ENCODE measurements at places on chromosomes 4 and X.
A peak's percentile ranks its signal among the peaks of the same experiment; 100 is the strongest.

DNA sequence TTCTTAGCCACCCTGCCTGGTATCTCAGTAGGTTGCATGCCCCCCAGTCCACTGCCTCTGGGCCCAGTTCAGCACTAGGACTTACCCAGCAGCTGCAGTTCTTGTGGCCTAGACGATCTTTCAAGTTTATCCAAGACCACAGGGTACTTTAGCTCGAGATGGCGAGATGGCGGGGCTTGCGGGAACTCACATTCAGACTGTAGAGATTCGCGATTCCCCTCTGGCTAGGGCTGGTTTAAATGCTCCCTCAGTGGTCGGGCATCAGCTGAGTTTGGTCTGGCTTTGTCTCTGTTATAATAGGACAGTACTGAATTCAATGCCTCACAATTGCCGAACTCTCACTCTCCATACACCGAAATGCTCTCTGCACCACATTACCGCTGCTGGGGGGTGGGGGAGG lies 18.4 kb upstream of the RFC1 start:
- DNase-seq = no peak

DNA sequence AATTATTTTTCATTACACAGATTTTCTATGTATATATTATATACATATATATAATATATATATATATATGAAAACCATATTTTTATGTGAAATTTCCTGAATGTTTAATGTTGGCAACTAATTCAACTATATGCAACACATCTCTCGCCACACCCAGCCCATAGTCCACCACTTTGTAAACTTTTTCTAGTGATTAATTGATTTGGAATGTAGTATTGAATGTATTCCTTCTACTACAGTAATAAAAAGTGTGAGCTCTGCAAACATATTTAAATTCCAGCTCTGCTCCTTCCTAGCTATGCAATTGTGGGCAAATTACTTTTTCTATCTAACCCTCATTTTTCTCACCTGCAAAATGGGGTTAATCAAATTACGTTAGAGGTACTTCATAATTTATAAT lies 187.8 kb downstream of the TEX11 start:
- no peak for DNase-seq

- DNase-seq = no peak
Observed at GRCh38 chr4:243426-243825, 61.8 kb downstream of the ZNF732 start.

DNA sequence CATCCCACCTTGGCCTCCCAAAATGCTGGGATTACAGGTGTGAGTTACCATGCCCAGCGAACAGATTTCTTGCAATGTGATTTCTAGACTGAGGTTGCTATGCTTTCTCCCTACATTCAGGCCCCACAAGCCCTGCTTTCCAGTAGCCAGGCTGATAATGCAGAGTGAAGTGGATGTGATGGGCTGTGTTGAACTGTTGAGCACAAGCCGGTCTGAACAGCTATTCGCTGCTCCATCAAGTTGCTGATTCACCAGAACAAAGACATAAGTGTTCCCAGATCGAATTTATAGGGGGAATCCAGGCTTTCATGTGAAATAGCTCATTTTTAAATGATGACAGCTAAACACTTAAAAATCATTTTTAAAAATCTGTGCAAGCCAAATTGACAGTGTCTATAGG lies 8.0 kb downstream of the NIPAL1 start:
- no peak for DNase-seq

- DNase-seq = no peak
Observed at GRCh38 chr4:11355226-11355625, 73.5 kb downstream of the HS3ST1 start.

DNA sequence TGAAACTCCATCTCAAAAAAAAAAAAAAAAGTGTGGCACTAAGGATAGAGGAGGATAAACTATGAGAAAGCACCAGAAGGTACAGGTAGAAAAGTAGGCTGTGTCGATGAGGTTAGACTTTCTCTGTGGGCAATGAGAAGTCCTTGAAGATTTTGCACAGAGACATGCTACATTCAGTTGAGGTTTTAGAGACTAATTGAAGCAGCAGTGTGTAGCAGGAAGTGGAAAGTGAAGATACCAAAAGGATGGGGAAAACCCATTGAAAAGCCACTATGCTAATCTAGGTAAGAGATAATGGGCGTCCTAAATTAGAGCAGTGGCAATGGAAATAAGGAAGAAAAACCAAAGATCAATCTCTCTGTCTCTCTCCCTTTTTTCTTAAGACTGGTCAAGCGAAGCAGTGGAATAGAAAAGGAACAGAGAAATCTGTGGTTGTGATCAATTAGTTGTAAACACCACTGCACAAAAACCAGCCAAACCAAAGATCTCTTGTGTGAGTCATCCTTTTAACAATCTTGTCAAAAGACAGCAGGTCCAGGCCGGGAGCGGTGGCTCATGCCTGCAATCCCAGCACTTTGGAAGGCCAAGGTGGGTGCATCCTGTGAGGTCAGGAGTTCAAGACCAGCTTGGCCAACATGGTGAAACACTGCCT lies 3.5 kb downstream of the SPINK2 start:
- no peak for DNase-seq

DNA sequence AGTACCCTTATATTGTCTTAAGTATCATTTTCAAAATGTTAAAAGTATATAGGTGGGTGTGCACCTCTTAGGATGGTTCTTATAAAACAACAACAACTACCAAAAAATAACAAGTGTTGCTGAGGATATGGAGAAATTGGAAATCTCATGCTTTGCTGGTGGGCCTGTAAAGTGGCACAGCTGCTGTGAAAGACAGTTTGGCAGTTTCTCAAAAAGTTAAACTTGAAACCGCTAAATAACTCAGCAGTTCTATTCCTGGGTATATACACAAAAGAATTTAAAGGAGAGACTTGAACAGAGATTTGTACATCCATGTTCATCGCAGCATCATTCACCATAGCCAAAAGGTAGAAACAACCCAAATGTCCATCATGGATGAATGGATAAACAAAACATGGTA lies 65.5 kb downstream of the HAND2 start:
- DNase-seq = no peak

- DNase-seq = peak; percentile 79
Observed at GRCh38 chrX:49166914-49167739, 4.6 kb downstream of the MAGIX start.

DNA sequence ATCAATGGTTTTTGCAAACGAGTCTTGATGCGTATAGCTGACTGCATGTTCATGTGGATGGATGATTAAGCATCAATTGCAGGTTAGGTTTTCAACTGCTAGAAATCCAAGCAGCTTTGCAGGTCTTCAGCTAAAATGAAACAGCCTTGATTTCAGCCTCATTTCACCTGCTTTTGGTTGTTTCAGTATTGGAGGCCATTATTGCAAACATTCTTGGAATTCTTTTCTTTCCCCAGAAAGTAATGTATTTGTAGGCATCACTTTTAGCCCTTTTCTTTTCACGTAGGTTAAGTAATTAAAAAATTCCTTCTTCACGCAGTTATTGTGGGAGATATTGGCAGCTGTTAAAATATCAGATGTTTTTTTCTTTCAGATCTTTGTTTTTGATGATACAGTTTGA lies 8.8 kb downstream of the ZAR1 start:
- no peak for DNase-seq

DNA sequence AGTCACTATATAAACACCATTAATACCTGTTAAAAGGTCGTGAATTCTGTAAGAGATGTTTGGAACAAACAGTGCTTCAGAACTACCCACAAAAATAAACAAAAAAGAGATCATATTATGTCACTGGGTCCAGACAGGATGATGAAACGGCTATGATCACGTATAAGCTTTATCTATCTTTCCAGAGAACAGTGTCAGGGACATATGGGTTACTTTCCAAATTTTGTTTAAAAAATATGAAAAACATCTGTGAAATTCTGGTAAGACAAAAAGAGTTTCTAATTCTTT lies 90.0 kb downstream of the SORBS2 start:
- DNase-seq = no peak

DNA sequence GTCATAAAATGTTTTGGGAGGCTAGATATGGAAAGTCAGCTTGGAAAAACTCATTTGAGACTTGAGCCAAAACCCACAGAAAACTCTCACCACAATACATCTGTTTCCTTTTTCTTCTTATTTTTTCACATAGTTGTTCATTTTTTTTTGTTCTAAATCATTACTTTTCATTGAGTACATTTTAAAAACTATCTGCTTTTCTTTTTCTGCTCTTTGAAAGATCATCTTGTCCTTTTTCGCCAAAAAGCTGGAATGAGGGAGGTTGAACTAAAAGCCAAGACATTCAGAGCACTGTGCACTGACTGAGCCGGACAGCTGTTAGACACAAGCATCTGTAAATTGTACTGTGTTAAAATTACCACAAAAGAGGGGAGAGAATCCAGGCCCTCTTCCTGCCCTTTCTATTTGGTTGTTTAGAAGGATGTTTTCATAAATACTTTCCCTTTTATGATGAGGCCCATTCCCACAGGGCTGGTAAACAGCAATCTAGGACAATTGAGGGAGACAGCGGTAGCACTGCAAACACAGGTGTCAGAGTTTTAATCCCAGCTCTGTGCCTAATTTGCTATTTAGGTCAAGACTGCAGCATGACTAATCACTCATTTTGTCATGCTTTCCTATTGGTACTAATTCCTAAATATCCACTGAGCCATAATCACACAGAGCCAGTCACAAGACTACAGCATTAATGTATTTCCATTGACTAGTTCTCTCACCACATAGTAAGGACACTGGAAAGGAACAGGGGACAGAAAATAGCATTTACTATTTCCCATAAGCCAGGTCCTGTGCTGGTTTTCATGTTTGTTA lies 7.3 kb upstream of the RNF150 start:
- no peak for DNase-seq

DNA sequence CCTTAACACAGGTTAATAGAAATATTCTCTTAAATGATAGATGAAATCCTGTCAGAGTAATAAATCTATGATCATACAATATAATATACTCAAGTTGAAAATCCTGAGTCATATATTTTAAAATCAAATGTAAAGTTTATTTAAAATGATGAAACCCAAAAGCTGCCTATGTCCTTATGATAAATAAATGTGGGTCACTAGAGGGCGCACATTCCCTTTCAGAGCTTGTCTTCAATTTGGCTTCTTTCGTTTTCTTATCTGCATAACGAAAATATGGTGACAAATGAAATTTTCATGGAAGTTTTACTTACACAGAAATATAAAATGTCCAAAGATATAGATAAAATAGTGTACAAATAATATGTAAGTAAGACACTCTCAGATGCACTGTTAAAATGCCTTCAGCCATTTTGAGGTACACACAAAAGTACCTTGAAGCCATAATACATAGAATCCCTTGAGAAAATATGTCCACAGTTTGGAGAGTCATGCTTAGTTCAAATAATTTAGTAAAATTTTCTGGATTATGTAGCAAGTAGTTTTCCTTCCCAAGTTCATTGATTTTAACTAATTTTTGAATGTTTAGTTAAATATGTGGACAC lies 680.4 kb downstream of the DMD start:
- DNase-seq = peak; percentile 25

DNA sequence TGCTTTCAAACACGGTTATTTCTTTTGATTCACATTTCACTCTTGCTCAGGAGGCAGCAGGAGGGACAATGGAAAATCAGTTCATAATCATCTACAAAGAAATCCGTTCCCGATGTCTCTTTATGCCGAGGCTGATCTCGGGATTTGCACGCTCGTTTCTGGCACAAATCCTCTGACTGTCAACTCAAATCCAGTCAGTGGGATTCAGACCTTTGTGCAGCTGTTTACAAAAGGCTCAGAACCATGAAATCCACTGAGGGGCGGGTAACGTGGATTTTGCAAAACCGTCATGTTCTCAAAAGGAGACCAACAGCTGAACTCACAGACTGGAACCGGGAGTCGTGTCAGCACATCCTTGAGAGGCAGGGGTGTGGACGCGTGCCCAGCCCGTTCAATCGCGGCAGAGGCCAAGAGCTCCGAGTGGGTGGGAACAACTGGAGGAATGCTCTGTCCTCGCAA lies 46.4 kb downstream of the ACOX3 start:
- DNase-seq = peak; percentile 43

- DNase-seq = no peak
Observed at GRCh38 chrX:96453139-96453538, 231.5 kb upstream of the DIAPH2 start.

DNA sequence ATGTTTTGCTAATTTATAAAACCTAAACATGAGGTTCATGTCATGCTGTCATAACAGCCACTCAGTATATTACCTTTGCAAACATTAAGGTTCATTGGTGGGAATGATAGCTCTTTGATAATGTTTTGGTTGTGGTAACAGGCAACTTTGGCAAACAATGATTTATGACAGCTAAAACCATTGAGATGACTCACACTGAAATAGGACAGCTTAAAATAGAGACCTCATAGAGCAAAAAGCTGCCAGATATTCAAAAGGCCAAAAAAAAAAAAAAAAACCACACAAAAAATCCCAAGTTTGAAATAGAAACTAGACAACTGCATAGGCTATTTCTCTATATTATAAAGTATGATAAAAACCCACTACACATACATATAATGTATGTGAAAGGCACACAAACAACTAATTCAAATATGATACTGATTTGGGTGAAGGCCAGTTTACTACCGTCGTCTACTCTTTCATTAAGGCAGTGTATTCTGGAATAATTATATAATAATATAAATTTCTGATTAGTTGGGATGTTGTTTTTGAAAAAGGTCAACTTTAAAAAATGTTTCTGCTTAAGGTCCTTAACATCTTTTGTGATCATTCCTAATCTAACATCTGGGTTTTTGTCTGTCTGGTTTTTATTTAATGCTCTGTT lies 646.0 kb upstream of the PITX2 start:
- DNase-seq = peak; percentile 72

- no peak for DNase-seq
Observed at GRCh38 chr4:176883108-176883550, 90.4 kb upstream of the VEGFC start.

DNA sequence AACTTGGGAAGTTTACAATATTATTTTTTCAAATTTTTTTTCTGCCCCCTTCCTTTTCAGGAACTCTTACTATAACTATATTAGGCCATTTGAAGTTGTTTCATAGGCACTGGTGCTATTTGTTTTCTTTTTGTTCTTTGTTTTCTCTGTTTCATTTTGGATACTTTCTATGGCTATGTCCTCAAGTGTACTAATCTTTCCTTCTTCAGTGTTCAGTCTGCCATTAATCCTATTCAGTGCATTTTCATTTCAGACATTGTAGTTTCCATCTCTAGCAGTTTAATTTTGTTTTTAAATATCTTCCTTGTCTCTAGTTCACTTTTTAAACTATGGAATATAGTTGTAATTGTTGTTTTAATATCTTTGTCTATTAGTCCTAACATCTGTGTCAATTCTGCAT lies 48.0 kb upstream of the SMAD1 start:
- no peak for DNase-seq

- DNase-seq = no peak
Observed at GRCh38 chr4:89665662-89666061, 171.3 kb downstream of the SNCA start.

DNA sequence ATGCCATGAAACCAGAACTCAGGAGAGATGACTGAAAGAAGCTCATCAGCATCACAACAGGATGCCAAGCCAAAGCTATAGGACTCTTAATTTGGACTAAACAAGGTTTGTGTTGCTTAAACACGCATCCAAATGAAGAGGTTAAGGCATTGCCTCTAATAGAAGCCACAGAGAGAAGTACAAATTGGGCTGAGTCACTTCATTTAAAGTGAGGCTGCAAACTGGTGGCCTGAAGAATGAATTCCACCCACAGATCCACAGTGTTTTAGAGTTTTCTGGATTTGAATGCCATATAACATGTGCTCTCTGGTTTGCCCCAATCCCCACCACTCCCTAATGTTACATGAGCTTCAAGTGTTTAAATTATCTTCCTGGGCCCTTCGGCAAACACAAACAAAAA lies 103.5 kb downstream of the FIP1L1 start:
- DNase-seq = peak; percentile 41

All from fibroblast of skin of scalp (primary cell).